ENCODE measurements at places on chromosomes 2 and 18.

DNA sequence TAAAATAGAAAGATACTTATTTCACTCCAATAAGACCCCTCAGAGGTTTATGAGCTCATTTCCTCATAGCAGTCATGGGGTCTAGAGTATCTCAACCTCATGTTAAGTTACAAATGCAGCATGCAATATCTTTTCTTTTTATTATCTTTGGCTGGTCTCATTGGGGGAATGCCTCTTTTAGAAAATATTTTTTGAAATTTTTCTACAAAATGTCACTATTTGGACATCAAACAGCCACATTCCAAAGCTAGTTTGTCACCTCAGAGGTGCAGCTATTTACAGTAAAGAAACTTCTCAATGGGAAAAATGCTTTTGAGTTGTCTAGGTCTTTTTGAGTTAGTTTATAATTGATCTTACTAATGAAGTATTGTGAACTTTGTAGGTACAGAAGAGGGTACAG lies 370.7 kb upstream of the LRATD1 start:
- no peak for DNase-seq

DNA sequence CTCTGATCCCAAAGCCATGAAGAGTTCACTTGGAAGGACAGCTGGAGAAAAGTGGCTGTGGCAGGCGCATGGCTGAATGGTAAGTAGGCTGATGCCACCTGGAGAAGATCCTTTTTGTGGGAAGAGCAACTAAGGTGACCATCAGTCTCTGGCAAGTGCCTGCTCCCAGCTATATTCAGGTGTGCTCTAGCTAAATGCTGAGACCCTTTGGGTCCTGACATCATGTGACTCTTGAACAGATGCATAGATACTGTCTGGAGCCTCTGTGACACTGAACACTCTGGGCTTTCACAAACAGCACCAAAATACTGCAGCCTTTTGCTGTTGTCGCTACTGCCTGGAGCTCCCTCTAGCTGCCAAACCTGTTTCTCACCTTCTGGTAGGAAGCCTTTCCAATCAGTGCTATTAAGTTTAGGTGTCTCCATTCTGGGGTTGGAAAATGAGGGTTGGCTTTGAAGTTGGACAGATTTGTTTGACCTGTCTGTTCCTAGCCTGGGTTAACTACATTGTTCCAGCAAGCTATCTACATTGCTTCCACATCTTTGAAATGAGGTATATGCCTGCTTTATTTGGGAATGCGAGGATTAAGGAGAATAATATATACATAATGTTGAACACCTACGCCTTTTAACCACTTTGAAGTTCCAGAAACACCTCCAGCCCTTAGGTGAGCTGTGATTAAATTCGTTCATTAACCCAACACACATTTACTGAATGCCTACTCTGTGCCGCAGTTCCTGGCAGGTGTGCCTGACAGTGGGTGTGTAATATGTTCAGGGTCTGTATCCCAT lies 3.1 kb downstream of the EGR4 start:
- DNase-seq = peak; percentile 59

GRCh38 chr2:162343492-162343823 lies 474 bp upstream of the GCA start:
- DNase-seq = no peak

- DNase-seq = no peak
Measured at GRCh38 chr18:37561986-37562385, 3.6 kb downstream of the CELF4 start.

DNA sequence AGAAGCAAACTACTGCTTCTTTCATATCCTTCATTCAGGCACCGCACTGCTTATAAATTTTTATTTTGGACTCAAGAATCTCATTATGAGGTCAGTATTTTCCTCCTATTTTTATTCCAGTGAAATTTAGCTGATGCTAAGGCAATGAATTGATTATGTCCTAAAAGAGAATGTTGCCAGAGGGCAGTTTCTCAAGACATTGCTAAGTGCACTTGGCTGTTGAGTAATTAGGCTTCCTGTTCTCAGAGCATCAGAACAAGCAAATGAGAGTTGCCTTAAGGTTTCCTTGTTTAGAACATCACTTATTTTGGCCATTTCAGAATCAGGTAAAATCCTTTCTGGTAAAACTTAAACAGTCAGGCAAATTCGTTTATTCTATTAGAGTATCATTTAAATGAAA lies 548.6 kb upstream of the ZEB2 start:
- no peak for DNase-seq

- DNase-seq = no peak
Measured at GRCh38 chr2:76998704-76999103, 523.5 kb downstream of the LRRTM4 start.

DNA sequence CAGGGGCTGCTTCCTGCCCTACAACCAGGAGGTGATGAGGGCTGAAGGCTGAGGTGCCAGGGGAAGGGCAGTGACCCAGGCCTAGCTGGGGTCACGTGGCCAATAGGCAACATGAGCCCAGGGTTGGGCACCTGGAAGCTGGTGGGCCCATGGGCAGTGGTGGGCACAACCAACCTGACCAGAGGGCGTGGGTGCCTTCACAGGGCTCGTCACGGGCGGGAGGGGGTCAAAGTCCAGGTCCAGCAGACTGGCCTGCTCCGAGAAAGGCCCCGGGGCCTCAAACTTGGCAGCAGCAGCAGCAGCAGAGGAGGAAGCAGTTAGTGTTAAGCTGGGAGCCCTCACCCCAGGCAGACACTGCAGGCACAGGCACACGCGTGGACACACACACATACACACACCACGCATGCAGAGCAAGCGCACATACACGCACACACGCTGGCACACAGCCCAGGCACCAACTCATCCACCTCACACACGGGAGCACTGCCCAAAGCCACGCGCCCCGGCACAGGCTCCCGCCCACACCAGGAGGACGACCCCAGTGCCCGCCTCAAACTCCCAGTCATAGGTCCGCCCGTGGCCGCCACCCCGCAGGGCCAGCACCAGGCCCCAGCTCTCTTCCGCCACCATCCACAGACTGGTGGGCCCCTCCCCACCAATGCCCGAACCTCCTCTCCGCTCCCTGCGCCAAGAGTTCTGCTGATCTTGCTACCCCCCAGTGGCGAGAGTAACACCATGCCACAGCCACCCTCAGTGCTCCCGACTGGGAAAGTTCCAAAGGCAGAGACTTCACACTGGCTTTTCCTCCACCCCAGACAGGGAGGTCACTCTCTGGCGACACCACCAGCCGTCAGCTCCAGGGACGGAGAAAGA lies 53.0 kb downstream of the BIN1 start:
- DNase-seq = no peak

GRCh38 chr2:176140513-176141317 lies 10.6 kb upstream of the HOXD4 start:
- peak; percentile 31 for DNase-seq

GRCh38 chr2:163662141-163662780 lies 73.5 kb downstream of the FIGN start:
- DNase-seq = no peak

DNA sequence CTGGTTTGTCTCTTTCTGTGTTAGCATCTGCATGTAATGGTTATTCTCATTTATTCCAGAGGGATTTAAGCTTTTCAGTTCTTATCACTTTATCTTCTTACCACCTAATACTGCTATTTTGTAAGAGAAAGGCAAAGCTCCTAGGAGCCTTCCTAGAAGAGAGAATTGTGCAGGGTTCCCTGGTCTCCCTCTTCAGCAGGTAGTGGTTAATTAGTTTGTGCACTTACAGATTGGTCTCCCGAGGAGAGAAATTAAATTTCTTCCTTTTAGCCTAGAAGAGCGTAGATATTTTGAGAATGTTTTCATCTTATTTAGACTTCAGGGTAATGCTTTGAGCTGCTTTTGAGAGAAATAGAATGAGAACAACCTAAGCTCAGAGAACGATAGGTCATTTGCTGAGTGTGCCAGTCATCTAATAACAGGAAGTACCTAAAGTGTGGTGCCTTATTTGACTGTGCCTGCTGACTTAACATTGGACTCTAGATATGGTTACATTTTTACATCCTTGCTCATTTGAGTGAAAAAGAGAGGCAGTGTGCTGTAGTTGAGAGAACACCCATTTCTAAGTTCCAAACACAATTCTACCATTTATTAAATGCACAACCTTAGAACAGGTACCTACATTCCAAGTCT lies 651.4 kb downstream of the STK39 start:
- no peak for DNase-seq

GRCh38 chr2:191625016-191625415 lies 52.9 kb upstream of the NABP1 start:
- peak; percentile 79 for DNase-seq

GRCh38 chr18:227902-228301 lies 39.9 kb downstream of the THOC1 start:
- DNase-seq = no peak

- no peak for DNase-seq
Measured at GRCh38 chr2:71669628-71670429, 216.5 kb downstream of the DYSF start.

GRCh38 chr2:57450170-57450569 lies 596.4 kb upstream of the VRK2 start:
- no peak for DNase-seq

DNA sequence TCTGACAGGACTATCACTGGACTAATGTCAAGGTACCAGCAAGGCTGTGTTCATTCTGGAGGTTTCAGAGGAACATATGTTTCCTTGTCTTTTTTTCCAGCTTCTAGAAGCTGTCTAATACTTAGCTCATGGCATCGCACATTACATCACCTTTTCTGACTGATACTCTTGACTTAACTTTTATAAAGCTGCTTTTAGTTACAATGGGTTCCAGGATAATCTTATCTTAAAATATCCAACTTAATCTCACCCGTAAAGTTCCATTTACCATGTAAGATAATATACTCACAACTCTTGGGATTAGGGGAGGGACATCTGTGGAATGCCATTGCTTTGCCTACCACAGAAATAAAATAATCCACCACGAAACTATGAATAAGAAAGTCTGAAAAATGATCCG lies 394.2 kb downstream of the CDH19 start:
- DNase-seq = no peak

DNA sequence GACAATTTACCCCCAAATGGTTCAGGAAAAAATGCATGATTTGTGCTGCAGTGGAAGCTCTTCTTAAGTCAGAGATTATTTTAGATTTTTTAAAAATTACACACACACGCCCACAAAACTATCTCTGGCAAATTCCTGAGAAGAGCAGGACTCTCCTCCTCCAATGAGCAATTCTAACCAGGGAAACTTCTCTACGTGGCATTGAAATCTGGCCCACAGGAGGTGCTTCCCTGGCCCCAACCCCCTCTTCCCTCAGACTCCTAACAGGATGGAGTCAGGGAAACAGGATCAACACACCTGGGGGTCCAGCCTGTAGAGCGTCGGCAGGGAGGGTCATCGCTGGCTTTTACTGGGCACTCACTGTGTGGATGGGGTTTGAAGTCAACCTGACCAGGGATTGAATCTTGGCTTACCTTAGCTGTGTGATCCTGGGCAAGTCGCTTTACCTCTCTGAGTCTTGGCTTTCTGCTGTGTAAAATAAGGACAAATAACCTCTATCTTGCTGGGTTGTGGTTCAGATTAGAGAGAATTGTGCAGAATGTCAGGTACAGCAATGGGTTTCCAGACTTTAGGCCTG lies 65.4 kb upstream of the ASAP2 start:
- no peak for DNase-seq

GRCh38 chr2:142580691-142581090 lies 296.8 kb upstream of the KYNU start:
- DNase-seq = no peak

DNA sequence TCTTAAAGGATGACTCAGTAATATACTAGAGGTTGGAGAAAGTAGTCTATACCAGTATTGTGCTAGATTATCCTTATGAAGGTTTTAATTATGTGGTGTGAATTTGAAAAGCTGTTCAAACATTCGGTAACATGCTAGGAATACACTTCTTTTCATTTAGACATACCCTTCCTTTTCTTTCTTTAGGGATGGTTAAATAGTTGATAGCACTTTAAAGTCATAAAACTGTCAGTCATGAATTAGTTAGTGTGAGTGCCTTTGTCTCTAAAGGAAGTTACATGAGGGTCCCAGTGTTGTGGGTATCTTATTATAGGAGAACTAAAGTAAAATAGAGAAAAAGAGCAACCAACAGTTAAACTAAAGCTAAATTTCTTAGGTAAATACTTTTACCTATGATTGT lies 149.3 kb downstream of the CSRNP3 start:
- no peak for DNase-seq

GRCh38 chr2:19086231-19086651 lies 272.2 kb downstream of the OSR1 start:
- no peak for DNase-seq

DNA sequence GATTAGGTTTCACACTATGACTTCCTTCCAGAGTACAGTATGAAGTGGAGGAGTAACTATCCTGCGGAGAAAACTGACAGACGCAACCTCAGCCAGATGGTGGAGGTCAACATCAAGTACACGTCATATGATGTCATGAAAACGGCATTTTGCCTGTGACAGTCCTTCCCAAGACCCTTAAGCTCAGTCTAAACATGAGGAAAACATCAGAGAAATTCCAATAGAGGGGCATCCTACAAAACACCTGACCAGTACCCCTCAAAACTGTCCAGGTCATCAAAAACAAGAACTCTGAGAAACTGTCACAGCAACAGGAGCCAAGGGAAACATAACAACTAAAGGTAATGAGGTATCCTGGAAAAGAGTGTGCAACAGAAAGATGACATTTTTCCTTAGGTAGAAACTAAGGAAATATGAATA lies 1.7 kb downstream of the RNU4ATAC start:
- no peak for DNase-seq

DNA sequence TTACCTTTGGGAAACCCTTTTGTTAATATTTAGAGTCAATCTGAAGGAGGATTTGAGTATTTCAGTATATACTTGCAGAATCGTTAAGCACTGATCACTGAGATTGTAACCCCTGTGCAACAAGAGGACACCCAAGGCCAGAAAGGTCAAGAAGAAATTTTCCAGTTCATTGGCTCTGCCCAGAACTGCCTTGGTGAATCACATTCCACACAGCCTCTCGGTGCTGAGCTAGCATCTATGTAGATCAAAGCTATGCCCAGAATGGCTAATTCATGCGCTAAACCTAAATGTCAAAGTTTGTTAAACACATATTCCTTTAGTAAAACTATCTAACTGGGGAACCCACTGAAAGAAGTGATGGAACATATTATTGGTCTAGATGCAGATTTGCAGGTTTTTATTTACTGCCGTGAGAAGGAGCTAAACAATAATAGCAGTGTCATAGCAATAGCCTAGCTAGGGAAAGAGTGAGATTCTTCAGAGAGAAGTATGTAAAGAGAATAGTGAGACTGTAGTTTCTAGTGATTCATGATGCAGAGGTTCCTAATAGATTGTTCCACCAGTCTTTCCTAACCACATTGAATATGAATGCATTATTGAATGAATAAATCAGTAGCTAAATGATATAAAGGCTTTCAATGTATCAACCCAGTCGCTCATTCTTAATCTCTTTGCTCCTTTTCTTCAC lies 423.2 kb upstream of the CRIM1 start:
- DNase-seq = no peak
